RKO (cell line): ENCODE measurements at places on chromosomes 1 and 21.

- no peak for DNase-seq
These were observed 181.0 kb downstream of the FGGY start for GRCh38 chr1:59477867-59478266.

DNA sequence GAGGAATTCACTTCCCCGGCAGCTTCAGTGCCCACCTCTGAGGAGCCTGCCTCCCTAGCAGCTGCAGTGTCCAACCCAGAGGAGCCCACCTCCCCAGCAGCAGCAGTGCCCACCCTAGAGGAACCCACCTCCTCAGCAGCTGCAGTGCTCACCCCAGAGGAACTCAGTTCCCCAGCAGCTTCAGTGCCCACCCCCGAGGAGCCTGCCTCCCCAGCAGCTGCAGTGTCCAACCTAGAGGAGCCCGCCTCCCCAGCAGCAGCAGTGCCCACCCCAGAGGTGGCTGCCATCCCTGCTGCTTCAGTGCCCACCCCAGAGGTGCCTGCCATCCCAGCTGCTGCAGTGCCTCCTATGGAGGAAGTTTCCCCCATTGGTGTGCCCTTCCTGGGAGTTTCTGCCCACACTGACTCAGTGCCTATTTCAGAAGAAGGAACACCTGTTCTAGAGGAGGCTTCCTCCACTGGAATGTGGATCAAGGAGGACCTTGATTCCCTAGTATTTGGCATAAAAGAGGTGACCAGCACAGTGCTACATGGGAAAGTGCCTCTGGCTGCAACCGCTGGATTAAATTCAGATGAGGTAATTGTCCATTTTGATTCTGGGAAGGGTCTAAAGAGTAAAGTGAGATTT is 77.4 kb upstream of the BMP8A start:
- no peak for DNase-seq

DNA sequence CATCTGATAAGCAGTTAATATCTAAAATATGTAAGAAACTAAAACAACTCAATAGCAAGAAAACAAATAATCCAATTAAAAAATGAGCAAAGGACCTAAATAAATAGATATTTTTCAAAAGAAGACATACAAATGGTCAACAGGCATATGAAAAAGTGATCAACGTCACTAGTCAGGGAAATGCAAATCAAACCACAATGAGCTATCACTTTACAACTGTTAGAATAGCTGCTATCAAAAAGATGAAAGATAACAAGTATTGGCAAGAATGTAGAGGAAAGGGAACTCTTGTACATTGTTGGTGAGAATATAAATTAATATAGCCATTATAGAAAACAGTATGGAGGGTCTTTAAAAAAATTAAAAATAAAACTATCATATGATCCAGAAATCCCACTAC is 40.7 kb upstream of the NEK7 start:
- DNase-seq = no peak

- DNase-seq = no peak
These were observed 36.1 kb downstream of the ZBTB40 start for GRCh38 chr1:22487781-22488180.

DNA sequence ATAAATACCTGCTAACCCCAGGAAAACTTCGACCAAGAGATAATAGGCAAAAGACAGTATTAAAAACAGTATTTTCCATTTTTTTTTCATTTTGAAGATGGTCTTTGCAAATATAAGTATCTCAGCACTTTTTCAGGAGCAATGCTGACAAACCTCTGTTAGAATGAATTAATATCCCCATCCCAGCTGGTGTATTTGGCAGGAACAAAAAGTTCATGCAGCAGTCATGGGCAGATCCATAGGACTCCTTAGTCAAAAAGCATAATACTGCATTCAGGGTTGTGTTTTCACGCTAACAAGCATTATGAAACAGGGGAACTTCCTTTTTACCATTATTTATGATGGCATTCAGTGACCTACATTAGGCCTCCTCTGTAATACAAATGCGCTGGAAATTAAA is 344.0 kb downstream of the ST6GALNAC3 start:
- no peak for DNase-seq

GRCh38 chr1:215992620-215993019 is 425.5 kb downstream of the KCTD3 start:
- DNase-seq = peak; percentile 21
